ENCODE measurements at places on chromosomes 11 and 22. TPM values are rescaled to one million over a fixed set of nuclear protein-coding genes. Genes with fewer than 3 reads are reported as not detected.

Gene MAJIN
- polyA plus RNA-seq, result not detected

Gene MMP11
- polyA plus RNA-seq, result not detected

Gene TTLL8
- polyA plus RNA-seq, result not detected

Gene VSIG10L2
- polyA plus RNA-seq, result not detected

Gene RCE1
- 33.1 TPM for polyA plus RNA-seq

Data from CD14-positive monocyte (primary cell).